ENCODE measurements at places on chromosomes 5 and 9.

DNA sequence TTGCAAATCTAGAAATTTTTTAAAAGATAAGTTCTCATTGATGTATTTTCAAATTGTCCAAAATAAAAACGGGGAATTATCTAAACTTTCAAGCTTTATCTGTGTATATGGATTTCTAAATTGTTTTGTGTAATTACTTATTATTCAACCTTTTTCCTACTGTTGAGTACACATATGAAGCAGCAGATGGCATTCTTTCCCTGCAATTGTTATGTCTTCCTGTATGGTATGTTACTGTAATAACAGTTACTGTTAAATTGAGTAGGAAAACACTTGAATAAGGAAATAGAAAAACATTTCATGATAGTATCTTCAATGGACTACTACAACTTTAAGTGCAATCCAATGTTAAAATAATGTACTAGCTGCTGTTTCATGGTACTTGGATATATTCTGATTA lies 124.8 kb downstream of the RANBP17 start:
- peak; percentile 6 for DNase-seq

GRCh38 chr5:59335544-59335943 lies 558.0 kb downstream of the PDE4D start:
- DNase-seq: no peak

DNA sequence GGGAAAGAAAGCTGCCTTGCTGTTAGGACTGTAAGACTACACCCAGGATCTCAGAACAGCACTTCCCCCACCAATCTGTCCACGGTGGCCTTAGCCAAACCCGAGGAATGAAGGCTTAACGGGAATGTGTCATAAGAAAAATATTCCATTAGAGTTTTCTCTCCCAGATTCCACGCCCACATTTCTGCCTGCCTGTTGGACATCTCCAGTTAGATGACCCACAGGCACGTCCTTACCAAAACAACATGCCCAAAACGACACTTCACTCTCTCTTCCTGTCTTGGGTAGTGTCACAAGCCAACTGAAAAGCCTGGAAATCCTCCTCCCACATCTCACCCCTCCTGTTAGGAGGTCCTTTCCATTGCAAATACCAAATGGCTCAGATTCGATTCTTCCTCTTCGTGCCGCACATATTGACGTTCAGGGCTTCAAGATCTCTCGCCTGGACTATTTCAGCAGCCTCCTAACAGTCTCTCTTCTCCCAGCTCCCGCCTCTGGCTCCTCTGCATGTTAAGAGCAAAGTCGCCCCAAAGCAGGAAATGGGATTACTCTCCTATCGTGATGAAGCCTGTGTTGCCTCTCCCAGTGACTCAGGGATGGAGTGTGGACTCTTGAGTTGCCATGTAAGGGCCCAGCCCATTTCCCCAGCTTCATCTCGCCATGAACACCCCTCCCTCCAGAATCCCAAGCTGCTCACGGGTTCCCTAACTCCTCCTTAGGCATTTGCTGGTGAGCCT lies 159.3 kb downstream of the NR3C1 start:
- peak; percentile 65 for DNase-seq

GRCh38 chr5:102421647-102422046 lies 77.2 kb downstream of the SLCO6A1 start:
- DNase-seq: no peak

DNA sequence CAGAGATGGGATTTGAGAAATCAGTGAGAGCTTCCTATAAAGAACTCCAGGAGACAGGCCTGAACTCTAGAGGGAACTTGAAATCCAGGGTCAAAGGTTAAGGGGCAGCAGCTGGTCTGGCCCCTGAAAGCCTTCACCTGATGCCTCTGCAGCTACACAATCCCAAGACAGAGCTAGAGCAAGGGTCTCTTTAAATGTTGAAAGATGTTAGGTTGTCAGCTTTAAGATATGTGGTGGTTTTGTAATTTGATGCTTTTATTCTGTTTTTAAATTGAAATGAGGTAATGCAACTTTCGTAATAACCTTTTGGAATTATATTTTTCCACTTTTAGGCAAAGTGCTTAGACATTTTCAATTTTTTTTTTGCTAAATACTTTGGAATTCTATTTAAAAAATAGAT lies 2.4 kb downstream of the SOWAHA start:
- no peak for DNase-seq

DNA sequence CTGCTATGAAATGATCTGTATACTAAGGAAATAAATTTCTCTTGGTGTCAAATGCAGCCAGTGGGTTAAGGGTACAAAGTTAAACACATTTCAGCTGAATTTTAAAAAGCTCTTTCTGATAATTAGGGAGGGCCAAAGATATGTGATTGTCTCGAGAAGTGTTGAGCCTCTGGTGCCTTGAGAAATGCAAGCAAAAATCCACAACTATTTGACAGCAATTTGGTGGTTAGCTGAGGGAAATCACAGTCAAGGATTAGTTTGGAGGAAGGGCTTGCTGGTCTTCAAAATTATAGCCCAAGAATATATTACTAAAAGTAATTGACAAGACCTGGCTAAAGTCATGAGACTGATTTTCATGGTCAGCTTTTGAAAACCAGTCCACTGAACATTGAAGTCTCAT lies 255.7 kb upstream of the PPP1R2B start:
- DNase-seq: no peak

GRCh38 chr9:22146604-22147003 lies 137.5 kb upstream of the CDKN2B start:
- no peak for DNase-seq

DNA sequence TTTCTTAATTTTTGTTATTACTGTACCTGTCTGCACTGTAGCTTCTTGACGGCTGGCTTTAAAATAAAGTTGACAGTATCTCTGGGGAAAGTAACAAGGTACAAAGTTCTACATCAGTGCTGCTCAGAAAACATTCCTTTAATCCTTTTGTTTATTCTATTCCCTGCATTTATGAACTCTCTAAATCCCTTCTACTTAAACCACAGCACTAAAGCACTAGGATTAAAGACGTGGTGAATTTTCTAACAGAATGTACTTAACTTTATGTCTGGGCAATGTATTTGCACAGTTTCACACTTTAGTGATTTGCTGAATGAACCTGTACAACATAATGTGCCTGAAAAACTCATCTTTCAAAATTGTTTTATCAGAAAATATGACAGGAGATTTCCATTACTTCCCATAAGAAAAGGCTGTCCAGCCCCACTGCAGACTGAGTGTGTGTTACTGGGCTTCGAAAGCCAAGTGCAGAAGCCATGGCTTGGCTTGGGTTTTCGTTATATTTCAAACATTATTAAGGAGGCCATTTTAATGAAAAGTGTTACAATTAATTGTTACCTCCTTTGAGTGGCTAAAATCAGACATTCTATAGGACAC lies 43.8 kb downstream of the LHFPL2 start:
- DNase-seq: no peak

- no peak for DNase-seq
These were observed 30.9 kb upstream of the WWC1 start for GRCh38 chr5:168260353-168261226.

DNA sequence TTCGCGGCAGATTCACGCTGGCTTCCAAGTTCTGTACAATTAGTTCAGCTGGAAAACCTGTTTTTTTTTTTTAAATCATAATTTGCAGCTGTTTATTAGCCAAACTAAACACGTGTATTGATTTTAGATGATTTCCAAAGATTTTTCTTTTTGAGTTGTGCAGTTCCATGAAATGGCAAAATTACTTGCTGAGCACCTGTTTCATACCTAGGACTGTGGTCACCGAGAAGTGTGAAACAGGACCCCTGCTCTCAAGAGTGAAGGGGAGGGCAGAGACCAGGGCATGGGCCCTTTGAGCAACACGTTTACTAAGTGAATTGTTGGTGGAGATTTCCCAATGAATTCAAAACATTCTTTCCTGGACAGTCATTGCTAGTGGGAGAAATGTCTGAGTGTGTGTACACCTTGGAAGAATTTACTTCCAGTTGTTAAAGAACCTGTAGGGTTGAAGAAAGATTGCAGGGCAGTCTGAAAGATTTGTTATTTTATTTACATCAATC lies 688 bp downstream of the SNX24 start:
- DNase-seq: no peak

DNA sequence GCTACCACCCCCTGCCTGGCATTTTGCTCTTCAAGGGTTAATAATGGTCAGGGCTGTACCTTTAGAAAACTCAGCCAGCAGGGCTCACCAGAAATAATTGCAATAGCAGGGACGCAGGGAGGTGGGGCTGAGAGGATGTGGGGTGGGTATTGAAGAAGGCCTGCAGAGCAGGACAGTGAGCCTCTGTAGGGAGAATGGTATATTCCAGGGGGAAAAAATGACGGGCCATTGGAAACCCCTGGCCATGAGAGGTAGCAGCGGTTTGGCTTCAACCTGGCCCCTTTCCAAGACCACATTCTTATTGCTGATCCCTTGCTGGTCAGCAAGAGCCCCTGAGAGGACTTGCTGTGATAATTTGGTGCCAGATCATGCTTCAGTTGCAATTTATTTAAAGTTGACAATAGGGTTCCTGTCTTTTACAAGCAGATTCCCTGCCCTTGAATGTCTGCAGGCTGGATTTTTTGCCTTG lies 36.7 kb upstream of the CTNNA1 start:
- no peak for DNase-seq

GRCh38 chr5:123474228-123474627 lies 37.7 kb upstream of the CSNK1G3 start:
- DNase-seq: no peak

- DNase-seq: no peak
These were observed 13.1 kb upstream of the IFNA14 start for GRCh38 chr9:21252721-21253547.
